ENCODE measurements at places on chromosomes 5 and 9. TPM values are rescaled to one million over a fixed set of nuclear protein-coding genes. Genes with fewer than 3 reads are reported as not detected.

Gene UBE2R2
- 42.8 TPM for total RNA-seq

Gene FAM169A
- 7.0 TPM for total RNA-seq

Gene WDR55
- 28.2 TPM for total RNA-seq

Gene MSMP
- total RNA-seq, result not detected

Gene PTCD2
- total RNA-seq, result 10.7 TPM

Gene GARIN3
- not detected for total RNA-seq

Gene FUT7
- total RNA-seq, result 0.06 TPM

Gene WDR31
- total RNA-seq, result 1.1 TPM

Gene PCDHGA4
- 0.15 TPM for total RNA-seq

Gene BAAT
- 0.32 TPM for total RNA-seq

Gene INSL6
- not detected for total RNA-seq

Gene PFN3
- not detected for total RNA-seq

Gene AFF4
- 31.0 TPM for total RNA-seq

Gene TRAF1
- 2.7 TPM for total RNA-seq

Measured in A549 treated with Hydrocortisone at 1 μM for 4 hours (cell line).